ENCODE measurements at places on chromosomes 12 and 14.
A peak's percentile ranks its signal among the peaks of the same experiment; 100 is the strongest.

- DNase-seq, result peak; percentile 52
Observed at GRCh38 chr14:92589213-92589852, 75.8 kb downstream of the RIN3 start.

DNA sequence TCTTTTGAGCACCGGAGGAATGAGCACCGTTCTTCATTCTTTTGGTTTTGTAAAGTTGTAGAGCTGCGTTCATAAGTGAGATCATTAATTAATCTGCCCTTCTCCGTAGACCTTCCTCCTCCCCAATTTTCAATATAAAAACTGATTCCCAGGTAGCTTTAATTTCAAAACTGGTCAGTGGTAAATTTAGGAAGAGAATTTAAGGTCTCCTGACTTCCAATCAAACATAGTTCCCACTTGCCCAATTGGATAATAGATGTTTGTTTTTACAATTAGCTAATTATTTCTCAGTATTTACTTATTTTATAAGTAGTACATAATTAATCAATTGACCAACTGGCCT, 27.2 kb upstream of the YBX3 start:
- no peak for DNase-seq

- peak; percentile 83 for DNase-seq
Observed at GRCh38 chr12:46452061-46452615, 79.6 kb upstream of the SLC38A2 start.

DNA sequence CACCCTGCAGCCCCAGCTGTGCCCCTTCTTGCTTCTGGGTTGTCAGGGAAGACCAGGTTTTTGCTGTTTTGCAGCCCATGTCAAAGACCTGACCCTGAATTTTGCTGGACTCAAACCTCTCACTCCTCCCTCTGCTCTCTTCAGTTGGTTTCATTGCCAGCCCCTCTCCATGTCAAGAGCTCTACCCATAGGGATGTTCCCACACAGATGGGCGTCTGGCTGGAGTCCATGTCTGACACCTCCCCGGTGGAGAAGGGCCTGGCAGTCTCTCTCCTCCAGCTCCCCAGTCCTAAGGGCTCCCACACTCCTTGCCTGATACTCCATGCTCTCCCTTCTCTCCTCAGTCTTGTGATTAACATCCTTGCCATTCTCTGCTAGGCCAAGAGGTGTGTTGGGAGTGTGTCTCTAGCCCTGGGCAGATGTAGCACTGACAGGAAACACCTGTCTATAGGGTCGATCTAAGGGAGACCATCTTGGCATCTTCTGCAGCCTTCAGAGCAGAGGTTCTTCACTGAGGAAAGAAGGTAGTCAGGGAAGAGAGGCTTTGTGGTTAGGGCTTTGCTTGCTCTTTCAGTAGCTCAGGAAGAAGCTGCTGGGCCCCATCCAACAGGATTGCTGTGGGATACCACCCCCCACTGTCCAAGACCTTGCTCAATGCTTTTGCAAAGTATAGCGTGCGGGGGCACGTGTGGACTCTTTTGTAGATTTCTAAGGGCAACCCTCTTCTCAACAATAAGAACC, 4.7 kb downstream of the ASIC1 start:
- DNase-seq, result peak; percentile 71

- DNase-seq, result no peak
Observed at GRCh38 chr14:23118506-23119362, at the start of gene CEBPE. Gene CEBPE, minus strand, starts transcription at chr14:23119255. Its CDS starts 164 bp downstream, at chr14:23119091.

- no peak for DNase-seq
Observed at GRCh38 chr14:96297000-96297399, 41.0 kb downstream of the BDKRB1 start.

GRCh38 chr12:106908561-106908960, 47.1 kb upstream of the TMEM263 start:
- DNase-seq, result no peak

DNA sequence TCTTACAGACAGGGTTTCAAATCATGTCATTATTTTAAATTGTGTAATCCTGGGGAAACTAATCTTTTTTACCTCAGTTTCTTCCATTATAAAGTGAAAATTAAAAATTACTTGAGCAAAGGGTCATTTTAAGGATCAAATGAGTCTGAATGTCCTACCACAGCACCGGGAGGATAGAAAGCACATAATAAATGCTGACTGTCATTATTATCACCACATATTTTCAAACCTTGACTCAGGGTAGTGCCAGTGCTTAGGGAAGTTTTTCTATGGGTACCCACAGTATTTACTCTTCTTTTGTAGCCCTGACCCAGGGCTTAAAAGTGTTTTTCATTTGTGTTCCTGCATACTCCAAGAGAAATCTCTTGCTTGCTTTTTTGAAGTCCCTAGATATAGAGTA, 60.5 kb downstream of the KCNMB4 start:
- no peak for DNase-seq

GRCh38 chr14:65045006-65045405, 57.3 kb downstream of the MAX start:
- DNase-seq, result no peak

DNA sequence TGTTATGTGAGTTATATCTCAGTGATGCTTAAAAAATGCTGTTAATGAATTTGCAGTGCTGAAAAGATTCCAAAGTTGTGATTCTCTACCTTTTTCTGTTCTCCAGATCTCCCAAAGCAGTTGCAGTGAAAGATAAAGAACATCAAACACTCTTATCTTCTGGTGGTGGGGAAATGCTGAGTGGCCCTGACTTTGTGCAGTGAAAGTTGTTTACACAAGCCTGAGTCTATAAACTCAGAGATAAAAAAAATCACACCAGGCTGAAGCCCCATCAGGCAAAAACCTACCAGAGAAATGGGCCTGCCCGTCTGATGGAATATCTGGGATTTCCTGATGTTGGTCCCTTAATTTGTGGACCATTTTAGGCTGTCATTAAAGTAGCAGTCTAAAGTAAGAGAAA, 46.1 kb downstream of the RASSF3 start:
- peak; percentile 76 for DNase-seq

DNA sequence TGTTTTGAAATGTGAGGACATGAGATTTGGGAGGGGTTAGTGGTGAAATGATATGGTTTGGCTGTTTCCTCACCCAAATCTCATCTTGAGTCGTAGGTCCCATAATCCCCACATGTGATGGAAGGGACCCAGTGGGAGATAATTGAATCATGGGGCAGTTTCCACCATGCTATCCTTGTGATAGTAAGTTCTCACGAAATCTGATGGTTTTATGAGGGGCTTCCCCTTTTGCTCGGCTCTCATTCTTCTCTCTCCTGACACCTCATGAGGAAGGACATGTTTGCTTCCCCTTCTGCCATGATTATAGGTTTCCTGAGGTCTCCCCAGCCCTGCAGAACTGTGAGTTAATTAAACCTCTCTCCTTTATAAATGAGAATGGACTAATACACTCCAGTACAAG, 18.0 kb downstream of the GALNT6 start:
- no peak for DNase-seq

- DNase-seq, result no peak
Observed at GRCh38 chr12:12091977-12092663, 21.4 kb downstream of the BCL2L14 start.

- DNase-seq, result no peak
Observed at GRCh38 chr14:64801046-64801445, 78.7 kb downstream of the SPTB start.

DNA sequence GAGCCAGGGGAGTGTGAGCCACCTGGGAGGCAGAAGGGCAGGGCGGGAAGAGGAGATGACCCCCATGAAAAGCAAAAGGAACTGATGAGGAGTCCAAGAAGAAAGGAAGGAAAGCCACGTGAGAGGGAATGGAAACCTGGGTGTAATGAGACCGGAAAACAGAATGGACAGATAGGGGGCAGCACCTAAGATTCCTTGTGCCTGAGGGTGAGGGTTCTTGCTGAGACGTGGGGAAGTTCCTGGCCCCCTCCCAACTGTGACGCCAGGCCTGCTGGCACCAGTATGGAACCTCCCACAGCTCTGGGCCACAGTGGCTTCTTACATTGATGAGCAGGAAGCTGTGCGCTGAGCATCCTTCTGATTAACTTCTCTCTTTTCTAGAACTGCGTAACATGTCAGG, 30.8 kb downstream of the TTC7B start:
- no peak for DNase-seq

DNA sequence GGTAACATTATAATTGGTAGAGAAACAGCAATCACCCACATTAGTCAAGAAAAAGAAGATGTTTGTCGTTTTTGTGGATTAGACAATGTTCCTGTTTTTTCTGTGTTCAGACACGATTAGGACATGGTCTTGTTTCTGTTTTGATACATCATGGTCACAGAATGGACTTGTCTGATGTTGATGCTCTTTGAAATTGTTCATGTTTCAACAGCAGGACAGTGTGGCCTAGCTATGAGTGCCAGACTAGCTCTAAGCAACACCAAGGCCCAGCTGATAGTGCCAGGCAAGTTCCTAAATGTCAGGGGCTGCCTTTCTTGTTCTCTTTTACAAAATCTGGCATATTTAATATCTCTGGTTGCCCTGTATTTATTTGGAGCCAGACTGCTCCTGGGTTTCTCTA, 40.9 kb upstream of the TOMM20L start:
- DNase-seq, result no peak

DNA sequence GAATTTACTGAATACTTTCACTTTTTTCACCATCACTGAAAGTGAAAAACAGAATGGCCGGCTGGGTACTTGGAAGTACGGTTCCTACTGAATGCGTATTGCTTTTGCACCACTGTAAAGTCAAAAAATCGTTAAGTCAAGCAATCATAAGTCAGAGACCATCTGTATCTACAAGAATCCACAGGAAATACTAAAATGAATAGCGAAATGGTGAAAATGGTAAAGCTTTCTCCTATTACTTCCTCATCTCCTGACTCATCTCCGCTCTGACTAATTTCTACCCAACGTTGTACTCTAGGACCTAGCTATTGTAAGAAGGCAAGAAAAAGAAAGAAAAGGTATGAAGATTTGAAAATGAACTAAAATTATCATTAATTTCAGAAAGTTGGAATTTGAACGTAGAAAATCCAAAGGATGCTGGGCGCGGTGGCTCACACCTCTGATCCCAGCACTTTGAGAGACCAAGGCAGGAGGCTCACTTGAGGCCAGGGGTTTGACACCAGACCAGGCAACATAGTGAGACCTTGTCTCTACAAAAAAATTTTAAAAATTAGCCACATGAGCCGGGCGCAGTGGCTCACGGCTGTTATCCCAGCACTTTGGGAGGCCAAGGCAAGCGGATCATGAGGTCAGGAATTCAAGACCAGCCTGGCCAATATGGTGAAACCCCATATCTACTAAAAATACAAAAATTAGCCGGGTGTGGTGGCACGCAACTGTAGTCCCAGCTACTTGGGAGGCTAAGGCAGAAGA, 5.3 kb upstream of the CDCA4 start:
- peak; percentile 47 for DNase-seq

DNA sequence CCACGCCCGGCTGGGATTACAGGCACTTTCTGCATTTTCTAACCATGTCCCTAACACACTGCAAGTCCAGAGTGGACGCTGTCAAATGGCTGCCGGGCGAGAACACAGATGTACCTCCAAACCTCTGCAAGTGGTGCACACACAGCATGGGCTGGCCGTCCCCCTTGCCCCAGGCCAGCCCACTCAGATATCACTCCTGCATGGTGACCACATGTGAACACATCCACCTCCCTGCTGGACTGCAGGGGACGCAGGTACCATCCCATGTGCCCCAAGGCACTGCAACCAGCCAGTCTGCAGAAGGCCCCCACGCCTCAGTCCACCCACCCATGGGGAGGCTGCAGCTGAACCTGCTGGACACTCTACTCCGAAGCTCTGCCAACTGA, 14.0 kb downstream of the BRF1 start:
- DNase-seq, result no peak

- peak; percentile 92 for DNase-seq
Observed at GRCh38 chr12:91144053-91144452, 32.8 kb upstream of the LUM start.

GRCh38 chr12:10073261-10073660, 25.5 kb downstream of the CLEC1A start:
- no peak for DNase-seq

DNA sequence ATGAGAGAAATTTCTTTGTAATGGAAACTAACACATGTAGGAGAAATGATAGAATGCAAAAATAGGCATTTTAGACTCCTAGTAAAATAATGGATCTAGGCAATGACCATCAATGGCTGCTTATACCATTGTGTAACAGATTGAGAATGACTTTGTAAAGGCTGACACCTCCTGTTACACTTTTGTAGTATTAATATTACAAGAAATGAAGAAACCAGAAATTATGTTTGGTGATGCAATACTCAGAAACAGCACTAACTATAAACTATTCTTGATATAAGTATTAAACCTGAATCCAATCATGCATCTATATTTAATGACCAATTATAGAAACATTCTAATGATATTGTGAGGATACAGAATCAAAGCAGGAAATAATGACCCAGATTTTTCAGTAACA, 108.5 kb upstream of the CNTN1 start:
- DNase-seq, result no peak

DNA sequence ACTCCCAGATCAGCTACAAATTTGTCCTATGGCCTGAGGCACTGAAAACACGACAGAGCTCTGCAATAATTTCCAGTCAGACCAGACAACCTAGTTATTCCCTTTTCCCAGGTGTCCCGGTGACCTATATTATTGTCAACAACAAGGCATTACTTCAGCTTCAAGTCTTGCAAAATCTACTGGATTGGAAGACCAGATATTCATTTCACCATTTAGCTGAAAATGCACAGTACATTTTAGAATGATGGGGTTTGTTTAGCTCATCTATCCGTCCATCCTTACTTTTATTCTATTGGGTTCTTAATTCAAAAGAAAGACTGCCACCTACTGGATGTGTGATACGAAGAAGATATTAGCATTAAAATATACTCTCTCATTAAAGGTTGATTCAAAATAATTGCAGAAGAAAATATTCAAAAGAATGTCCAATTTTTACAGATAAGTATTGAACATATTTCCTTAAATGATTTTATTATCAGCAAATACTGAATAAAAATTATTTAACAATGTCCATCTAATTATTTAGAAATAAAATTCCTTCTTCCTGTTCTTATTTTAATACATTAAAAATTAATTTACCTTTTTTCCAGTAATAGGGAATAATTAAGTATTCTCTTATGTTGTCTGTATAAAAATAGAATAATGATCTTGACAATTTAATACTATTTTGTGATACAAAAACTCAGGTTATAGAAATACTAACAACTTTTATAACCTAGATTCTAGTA, 244.9 kb upstream of the LRIG3 start:
- DNase-seq, result peak; percentile 62

DNA sequence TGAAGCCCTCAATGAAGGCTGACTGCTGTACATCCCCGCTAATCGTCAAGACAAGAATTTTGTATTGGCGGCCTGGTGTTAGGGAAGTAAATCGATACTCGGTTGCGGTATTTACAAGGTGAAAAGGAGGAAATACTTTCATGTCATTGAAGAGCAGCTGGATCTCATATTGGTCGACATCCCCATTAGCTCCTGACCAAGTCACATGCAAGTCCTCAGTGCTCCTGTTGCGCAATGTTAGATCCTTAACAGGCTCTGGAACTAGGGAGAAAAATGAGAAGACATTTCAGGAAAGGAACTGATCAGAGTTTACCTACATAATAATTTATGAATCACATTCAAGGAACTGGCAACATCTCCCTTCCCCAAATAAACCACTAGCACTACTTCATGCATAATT, 66.2 kb downstream of the PTPRB start:
- DNase-seq, result no peak

- DNase-seq, result no peak
Observed at GRCh38 chr14:93757206-93757605, 31.1 kb downstream of the PRIMA1 start.

- DNase-seq, result no peak
Observed at GRCh38 chr14:32203928-32204357, 874 bp upstream of the RNU6-8 start.
